ENCODE measurements at places on chromosomes 4 and X.

GRCh38 chrX:108353452-108353851 is 84.8 kb downstream of the COL4A6 start:
- DNase-seq = no peak

DNA sequence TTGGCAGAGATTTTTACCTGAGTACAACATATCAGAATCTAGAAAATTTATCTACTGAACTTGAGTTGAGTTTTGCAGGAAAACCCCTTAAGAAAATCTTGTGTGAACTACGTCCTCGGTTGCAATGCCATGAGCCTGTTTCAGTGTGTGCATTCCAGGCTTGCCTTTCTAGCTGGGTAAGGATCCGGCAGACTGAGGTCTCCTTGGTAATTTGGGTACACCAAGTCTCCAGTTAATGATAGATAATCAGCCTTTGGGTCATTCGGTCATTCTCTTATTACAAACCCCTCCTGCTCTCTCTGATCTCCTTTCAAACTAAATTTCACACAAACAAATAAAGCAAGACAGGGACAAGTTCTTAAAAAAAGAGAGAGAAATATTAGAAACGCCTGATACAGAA is 5.9 kb upstream of the HAND2 start:
- no peak for DNase-seq

DNA sequence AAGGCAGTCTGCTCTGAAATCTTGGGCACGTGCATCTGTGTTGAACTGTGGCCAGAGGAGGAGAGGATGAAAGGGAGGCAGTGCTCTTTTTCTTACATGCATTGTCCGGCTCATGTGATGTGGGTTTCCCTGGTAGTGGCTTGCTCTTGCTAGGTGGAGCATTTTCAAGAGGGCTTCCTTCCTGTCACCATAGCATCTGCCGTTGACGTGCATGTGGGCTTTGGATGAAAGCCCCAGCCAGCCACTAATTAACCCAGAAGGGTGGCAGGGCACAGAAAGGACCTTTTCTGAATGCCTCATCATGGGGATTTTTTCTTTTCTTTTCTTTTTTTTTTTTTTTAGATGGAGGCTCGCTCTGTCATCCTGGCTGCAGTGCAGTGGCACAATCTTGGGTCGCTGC is 121.3 kb downstream of the GPR143 start:
- DNase-seq = no peak

- peak; percentile 51 for DNase-seq
Observed at GRCh38 chrX:104112326-104112951, at the start of gene ZCCHC18. Gene ZCCHC18 (plus strand): TSS chrX:104112523. CDS start chrX:104114112, 1,589 bp downstream.

- no peak for DNase-seq
Observed at GRCh38 chr4:166903408-166903807, 330.9 kb downstream of the SPOCK3 start.

DNA sequence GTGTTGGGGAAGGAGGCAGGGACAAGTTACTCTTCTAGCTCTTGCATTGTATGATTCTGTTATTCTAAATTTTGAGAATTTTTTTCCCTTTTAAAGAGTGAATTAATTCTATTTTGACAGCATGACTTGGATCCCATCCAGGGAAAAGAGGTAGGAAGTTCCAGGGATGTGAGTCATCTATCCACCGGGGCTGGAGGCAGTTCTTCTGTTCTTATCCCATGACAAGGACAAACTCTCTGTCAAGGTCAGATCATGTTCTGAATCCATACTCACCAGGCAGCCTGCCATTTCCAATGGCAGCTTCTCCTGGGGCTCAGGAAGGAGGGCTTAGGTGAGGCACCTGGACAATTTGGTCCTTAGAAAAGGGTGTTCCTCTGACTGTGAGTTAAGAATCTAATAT is 132.0 kb upstream of the MED14 start:
- DNase-seq = peak; percentile 70

DNA sequence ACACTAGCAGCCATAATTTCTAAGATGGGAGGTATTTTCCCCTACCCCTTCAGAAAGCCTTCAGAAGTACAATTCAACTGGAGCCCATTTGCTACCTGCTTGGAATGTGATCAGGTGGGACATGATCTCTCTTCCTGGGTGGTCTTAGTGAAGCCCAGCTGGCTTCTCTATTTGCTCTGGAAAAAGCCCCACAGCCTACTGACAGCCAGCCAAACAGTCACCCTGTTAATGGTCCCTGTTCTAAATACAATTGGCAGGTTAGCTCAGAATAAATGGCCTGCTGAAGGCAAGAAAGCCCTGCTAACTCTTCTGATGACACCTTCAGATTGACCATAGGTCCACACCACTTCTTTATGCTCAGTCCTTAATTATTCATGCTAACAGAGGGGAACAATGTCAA is 39.9 kb downstream of the HS6ST2 start:
- DNase-seq = no peak

DNA sequence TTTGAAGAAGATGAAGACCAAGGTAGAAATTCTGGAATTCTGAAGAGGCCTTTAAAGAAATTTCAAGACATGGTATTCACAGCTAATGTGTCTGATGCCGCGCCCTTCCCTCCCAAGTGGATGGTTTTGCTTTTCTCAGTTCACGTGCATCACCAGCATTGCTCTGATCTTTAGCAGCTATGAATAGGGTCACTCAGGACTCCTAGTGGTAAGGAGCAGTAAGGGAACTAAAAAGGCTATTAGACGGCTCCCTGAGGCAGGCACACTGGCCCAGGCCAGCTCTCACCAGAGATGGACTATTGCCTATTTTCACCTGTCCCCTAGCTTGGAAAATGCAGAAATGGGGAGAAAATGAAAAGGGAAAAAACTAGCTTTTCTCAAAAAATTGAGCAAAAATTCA is 447.5 kb upstream of the RASGEF1B start:
- no peak for DNase-seq

- DNase-seq = no peak
Observed at GRCh38 chr4:155582041-155582440, 84.6 kb upstream of the GUCY1A1 start.

GRCh38 chr4:2268357-2269205 is 6.7 kb upstream of the MXD4 start:
- DNase-seq = no peak

DNA sequence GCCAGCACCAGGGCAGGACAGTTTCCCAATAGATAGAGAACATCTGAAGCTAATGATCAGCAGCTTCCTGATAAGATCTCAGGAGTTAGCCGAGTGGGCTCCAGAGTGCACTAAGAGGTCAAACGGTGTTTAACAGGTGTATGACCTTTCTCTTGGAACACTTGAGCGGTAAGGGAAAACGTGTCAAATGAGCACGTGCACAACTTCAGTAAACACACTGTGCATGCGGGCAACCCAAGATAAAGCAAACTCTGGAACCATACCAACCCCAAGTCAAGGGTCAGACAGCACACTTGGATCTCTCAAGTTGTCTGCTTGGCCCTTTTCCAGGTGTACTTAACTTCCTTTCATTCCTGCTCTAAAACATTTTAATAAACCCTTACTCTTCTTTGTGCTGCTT is 1941.5 kb upstream of the PCDH10 start:
- DNase-seq = no peak

- no peak for DNase-seq
Observed at GRCh38 chr4:27490315-27490714, 629.7 kb downstream of the STIM2 start.

DNA sequence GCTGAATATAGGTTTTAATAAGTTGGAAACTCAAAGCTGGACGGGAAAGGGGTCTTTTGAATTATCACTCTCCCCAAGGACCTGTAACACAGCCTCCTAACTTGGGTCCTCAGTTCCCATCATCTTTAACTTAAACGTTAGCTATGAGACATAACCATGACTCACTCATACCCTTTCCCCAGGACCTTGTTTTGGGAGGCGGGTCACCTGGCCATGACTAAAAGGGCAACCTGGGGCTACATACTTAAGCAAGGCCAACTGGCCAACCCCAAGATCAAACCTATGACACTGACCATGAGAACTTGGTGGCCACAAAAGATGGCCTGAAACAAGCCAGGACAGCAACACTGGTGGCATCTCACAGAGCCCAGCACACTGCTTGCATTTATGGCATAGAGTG is 89.0 kb downstream of the SH3KBP1 start:
- DNase-seq = no peak

DNA sequence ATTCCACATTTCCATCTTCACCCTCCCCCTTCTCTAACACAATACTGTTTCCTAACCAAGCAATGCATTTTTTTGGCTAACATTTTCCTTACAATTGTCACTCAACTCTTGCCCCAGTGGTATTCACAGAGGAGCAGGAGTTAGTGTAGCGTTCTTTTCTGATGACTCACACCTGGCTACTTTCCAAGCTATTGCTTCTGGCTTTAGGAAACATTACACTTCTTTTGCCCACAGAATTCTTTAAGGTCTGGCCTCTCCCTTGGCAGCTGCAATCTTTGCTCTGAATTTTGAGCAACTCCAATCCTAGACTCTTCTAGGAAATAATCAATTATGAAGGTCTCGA is 27.5 kb upstream of the PDGFC start:
- DNase-seq = peak; percentile 100

- DNase-seq = no peak
Observed at GRCh38 chrX:40091691-40092421, 5.9 kb downstream of the BCOR start.

- DNase-seq = no peak
Observed at GRCh38 chr4:153651587-153651986, 32.5 kb upstream of the TLR2 start.

DNA sequence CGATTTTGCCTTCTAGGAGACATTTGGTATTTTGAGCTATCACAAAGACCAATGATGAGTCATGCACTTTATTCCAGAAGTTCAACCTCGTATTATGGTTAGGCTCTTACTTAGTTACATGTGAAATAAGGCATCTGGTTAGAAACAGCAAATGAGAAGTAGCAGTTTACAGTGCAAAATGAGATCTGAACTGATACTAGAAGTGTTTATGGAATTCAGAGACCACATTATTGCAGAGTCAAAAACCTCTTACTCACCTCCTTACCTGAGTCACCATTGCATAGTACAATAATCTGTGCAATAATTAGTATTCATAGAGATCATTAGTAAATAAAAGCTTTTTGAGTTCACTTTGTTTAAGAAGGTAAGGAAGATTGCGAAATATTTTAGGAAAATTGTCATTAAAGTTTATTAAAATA is 38.7 kb downstream of the SEC24B start:
- DNase-seq = peak; percentile 45

DNA sequence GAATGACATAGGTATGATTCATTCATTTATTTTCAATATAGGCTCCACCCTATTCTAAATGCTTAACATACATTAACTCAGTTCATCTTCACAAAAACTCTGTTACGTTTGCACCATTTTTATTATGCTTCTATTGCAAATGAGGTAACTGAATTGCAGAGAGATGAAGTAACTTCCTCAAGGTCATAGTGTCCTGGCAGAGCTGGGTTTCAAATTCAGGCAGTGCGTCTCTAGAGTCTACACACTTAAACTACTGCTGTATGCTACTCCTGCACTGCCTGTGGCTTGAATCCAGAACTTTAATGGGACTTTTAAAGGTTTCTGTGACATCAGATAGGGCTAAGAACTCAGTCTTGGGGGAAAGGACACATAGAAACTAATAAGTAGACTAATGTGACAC is 413.4 kb downstream of the UBE2NL start:
- no peak for DNase-seq

- DNase-seq = peak; percentile 95
Observed at GRCh38 chr4:25795566-25796454, 67.0 kb downstream of the SEL1L3 start.

DNA sequence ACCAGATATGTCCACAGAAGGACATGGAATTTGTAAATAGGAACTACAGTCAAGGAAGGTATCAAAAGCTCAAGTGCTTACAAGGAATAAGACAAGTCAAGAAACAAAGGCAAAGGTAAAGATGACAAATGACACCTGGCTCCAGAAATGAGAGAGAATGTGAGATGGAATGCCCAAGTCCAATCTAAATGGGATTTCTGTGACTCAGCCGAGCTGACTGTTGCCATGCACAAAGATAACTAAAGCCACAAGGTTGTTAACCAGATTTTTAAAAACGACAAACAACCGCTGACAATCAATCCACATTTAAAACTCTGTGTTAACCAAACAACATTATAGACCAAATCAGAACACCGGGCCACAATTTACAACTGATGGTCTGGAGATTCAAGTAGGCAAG is 1.1 kb downstream of the NFXL1 start:
- DNase-seq = peak; percentile 10

- DNase-seq = no peak
Observed at GRCh38 chr4:77201857-77202256, 44.9 kb downstream of the CCNG2 start.

DNA sequence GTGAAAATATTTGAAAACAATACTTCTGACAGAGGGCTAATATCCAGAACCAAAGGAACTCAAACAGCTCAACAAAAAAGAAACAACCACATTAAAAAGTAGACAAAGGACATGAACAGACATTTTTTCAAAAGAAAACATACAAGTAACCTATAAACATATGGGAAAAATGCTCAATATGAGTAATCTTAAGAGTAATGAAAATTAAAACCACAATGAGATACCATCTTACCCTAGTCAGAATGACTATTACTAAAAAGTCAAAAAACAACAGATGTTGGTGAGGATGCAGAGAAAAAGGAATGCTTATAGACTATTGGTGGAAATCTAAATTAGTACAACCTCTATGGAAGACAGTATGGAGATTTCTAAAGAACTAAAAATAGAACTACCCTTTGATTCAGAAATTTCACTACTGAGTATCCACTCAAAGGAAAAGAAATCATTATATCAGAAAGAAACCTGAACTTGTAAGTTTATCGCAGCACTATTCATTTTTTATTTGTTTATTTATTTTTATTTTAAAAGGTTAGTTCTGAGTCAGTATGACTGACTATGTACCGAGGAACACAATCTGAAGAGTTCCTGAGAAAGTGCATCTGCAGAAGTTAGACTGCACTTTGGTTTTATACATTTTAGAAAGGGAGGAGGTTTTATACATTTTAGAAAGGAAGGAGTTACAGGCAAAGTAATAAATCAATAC is 231.3 kb downstream of the INPP4B start:
- DNase-seq = peak; percentile 48

- DNase-seq = no peak
Observed at GRCh38 chr4:57355101-57355665, 245.0 kb upstream of the IGFBP7 start.

DNA sequence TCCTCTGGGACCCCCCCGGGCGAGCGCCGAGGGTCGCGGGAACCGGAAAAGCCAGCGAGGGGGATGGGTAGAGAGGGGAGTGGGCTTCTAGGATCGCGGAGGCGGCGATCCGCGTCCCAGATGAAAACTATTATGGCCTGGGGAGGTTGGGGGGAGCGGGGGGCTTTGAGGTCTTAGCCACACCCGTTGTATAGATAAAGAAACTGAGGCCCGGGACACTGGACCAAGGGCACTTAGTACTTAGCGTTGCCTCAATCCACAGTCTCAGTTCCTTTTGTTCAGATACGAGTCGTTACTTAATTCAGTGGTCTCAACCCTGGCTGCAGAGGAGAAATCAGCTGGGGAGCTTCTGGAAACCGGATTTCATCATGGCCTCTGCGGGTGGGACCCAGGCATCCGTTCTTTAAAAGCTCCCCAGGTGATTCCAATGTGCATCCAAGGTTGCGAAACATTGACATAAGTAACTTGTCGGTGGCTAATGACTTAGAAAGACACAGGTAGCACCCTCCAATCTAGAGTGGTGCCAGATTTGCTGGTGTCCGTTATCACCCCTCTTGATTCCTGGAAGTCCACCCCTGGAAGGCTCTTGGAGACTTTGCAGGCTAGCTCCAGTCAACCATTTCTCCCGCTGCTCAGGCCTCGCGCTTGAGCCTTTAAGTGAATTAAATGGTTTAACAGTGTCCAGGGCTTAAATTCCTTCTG is 90.7 kb downstream of the GEMIN8 start:
- DNase-seq = no peak

- no peak for DNase-seq
Observed at GRCh38 chr4:150950657-150951288, 64.3 kb downstream of the LRBA start.
